A172 (cell line): ENCODE measurements at places on chromosomes 3 and 15. TPM values are rescaled to one million over a fixed set of nuclear protein-coding genes. Genes with fewer than 3 reads are reported as not detected.

DNA sequence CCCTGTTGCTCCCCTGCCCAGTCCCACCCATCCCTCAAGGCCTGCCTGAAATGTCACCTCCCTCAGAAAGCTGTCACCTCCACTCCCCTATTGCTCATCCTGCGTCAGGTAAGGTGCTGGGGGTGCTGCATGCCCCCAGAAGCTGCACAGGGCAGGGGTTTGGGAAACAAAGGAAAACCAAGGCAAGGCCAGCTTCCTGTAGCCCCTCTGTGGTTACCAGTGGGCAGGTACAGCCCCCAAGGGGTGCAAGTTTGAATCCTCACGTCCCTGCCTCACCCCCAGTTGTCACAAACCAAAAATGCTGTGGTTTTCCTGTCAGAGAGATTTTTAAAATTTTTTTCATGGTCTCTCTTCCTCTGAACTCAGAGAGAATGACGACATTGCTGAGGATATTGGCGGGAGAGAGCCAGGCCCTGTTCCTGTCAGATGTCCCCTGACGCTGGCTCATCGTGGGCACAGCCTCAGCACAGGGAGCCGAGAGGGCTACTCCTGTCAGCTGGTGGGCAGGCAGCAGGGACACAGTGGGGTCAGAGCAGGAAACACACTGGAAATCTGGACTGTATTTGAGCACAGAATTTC is 27.0 kb downstream of the PSTPIP1 start:
- DNase-seq: peak; percentile 81

DNA sequence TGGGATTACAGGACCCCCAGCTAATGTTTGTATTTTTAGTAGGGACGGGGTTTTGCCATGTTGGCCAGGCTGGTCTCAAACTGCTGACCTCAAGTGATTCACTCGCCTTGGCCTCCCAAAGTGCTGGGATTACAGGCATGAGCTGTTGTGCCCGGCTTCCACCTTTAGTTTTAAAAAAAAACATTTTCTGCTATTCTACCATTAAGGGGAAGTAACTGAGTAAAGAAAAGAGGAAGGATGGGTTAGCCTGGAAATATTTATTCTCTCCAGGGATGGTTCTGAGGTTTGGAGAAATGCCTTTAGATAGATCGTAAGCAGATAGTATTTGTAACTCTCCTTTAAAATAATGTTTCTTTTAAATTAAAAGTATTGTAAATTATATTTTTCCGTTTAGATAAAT is 3.1 kb downstream of the AP4E1 start:
- DNase-seq: no peak

DNA sequence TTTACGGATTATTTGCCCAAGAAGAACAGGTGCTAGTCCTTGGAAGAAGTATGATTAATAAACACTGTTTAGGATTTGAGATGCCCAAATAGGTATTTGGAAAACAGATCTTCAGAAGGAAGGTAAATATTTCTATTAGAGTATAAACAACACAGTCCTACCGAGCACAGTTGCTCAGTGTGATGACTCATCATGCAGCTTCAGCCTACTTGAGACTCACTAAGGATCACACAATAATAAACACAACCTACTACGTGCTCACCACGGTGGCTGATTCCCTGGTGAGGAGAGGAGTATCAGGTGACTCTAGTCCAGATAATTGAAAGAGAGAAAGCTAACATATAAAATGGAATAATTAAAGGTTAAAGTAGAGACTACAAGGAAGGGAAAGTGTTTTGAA is 72.0 kb downstream of the PDZRN3 start:
- no peak for DNase-seq

- DNase-seq: no peak
These were observed 4.9 kb upstream of the MAGEF1 start for GRCh38 chr3:184716622-184717398.

DNA sequence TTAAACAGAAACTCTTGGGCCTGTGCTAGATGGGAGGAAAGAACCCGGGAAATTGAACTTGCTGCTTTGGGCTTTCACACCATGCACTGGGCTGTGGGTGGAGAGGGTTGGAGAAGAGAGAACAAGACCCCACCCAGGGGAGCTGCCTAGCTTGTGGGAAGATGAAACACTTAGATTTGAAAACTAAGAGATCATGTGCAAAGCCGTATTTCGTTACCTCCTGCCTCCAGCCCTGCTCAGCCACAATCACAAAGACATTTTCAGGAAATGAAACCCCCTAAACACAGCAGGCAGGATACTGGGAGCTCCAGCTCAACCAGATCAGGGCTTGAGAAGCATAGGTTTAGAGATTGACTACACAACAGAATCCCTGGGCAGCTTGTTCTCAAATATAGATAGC is 183.0 kb upstream of the C2CD4B start:
- DNase-seq: no peak

DNA sequence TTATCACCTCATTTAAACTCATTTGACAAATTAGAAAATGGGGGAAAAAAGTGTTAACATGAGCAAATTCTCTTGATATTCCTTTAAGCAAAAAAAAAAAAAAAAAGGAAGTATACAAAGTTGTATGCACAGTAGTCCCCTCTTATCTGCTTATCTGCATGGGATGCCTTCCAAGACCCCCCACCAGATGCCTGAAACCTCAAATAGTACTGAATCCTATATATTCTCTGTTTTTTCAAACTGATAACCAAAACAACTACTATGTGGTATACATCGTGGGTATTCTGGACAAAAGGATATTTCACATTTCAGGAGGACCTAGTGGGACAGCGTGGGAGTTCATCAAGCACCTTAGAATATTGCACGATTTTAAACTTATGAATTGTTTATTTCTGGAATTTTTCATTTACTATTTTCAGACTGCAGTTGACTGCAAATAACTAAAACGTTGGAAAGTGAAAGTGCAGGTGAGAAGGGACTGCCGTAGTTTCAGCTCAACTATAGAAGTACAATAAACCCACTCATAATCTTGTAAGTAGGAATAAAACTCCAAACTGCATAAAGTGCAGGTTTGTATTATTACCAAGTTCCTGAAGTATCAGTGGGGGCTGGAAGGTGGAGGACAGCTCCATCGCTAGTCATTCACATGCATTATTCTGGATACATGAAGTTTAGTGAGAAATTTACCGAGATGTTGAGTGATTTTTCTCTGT is 43.6 kb upstream of the PLCL2 start:
- no peak for DNase-seq

DNA sequence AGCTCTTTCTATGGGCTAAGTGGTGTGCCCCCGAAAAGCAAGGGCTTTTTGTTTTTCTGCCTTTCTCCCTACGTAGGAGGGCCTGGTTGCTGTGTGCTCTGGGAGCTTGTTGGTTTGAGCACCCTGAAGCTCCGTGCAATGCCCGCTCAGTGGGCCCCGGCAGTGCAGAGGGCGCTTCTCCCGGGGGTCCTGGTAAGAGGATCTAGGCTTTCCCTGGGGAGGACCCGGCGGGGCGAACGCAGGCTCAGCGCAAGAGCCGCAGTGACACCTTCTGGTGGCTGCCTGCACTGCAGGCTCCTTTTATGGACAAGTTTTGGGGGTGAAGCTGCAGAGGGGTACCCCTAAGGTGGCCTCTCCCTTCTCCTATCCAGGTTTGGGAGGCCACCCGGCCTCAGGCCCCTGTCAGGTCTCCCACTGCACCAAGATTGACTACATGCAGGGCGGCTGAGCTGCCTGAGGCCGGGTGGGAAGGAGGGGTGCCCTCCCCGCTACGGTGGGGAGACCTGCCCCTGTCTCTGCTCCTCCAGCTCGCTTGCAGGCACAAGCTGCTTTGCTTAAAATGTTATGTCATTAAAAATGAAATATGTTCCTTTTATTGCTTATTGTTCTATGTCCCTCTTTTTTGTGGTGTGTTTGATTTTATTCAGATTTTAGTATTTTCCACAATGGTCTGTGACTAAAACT is 387.9 kb downstream of the GABRG3 start:
- DNase-seq: no peak

- DNase-seq: no peak
These were observed 40.2 kb upstream of the LPP start for GRCh38 chr3:188113756-188114155.

Gene CILP
- total RNA-seq: not detected in 2 replicates

DNA sequence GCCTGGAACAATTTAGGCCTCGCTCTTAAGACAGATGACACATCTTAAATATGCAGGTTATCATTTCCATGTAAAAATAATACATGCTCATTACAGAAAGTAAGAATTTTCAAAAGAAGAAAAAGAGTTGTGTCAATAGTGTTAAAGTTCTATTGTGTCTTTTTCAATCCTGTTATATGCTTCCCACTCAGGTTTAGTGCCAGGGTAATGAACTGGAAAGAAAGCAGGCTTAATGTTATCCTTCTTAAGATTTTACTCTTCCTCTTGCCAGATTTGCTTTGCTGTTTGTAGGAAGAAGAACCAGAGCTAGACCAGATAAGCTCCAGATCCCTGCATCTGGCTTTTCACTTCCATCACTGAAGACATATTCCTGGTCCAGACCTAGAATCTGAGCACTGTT is 128.6 kb downstream of the TPRG1 start:
- DNase-seq: no peak

Gene TGM4
- total RNA-seq: 0.10 and 0.65 TPM in 2 replicates

- DNase-seq: no peak
These were observed at the start of gene SLC7A14 for GRCh38 chr3:170585937-170586310. Gene SLC7A14 (minus strand): TSS chr3:170586075. CDS start chr3:170526936, 59,139 bp downstream.

DNA sequence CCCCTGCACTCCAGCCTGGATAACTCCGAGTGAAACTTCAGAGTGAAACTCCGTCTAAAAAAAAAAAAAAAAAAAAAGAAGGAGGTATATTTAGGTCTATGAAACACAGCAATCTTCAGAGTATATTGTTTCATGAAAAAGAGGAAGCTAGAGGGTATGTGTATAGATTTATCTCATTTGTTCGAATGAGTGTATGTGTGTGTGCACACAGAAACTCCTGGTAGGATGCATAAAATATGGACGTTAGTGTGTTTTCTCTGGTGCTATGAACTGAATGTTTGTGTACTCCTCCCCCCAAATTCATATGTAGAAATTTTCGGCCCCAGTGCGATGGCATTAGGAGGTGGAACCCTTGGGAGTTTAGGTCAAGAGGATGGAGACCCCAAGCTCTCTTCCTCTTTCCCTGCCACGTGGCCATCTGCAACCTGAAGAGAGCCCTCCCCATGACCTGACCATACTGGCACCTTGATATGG is 98.6 kb upstream of the KLF13 start:
- DNase-seq: no peak
